ENCODE measurements at places on chromosomes 3 and 15.

DNA sequence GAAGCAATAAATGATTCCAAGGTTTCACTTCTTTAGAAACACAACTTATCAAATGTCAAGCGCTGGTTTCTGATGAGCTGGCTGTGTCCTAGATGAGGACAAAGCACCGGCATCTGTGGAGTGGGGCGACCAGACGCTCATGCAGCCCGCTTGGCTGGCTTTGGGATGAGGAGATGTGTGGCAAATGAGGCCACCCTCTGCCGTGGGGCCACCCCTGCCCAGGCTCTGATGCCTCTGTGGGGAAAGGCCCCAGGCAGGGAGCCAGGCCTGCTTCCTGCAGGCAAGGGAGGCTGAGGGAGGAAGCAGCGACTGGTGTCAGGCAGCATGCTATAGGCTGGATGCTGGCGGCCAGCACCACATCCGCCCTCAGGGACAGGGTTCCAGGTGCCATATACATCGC lies 102.9 kb downstream of the HERC2 start:
- DNase-seq: no peak

GRCh38 chr3:127165036-127165435 lies 27.9 kb upstream of the PRR23E start:
- no peak for DNase-seq

GRCh38 chr15:78108300-78109084 lies 16.1 kb downstream of the SH2D7 start:
- DNase-seq: peak; percentile 88

GRCh38 chr3:32411442-32411841 lies 19.8 kb downstream of the CMTM7 start:
- no peak for DNase-seq

DNA sequence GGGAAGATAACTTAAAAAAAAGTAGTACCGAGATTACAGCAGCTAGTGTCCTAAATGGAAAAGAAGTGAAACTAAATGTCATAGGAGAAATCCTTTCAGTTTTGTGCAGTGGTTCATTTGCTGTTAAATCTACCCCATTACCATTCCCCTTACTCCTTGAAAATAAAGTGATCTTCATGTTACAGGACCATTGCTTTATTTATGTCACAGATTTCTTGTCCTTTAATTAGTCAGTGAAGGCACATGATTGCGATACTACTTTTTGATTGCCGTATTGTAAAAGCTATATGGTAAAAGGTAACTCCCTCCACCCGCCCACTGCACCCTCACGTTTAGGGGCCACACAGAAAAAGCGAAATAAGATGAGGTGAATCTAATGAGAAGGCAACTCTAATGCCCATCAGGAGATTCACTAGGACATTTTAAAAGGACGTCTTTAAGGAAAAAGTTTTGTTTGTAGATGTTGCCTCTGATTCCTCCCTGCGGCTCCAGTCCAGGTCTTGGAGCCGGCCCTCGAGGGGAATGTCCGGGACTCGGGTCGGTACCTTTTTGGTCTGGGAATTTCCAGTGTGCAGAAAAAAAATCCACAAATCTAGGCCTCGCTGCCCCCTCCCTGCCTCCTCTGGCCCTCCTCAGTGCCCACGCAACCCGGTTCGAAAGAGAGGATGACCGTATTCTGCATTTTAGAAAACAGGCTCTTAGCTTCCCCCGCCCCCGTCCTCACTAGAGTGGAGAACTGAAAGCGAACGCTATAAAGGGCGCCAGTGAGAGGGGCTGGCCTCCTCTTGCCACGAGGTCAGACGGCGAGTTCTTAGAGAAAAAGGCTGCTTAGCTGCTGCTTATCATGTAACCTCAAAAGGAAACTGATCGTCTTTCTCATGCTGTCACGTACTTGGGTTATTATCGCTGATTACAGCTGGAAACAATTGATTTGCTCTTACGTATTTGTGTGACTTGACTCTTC lies 21.8 kb upstream of the NFKBIZ start:
- peak; percentile 79 for DNase-seq

GRCh38 chr3:54905920-54906319 lies 21.9 kb downstream of the LRTM1 start:
- DNase-seq: no peak

DNA sequence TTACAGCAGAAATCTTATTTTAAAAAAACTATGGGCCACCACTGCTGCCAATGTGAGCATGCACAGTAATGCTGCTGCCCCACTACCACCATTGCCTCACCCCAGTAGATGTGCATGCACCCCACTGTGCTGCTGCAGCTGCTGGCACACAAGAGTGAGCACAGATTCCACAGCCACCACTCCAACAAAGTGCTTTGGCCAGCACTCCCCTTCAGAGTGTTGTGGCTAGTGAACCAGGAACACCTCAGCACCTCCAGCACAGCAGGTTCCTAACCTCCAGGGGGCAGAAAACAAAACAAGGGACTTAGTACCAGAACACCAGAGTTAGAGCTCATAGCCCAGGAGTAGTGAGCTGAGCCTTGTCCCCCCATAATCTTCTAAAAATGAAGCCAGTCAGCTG lies 629.6 kb downstream of the PYDC2 start:
- DNase-seq: no peak
